Chondrocyte (in vitro differentiated cells): ENCODE measurements at places on chromosomes 1 and 21. TPM values are rescaled to one million over a fixed set of nuclear protein-coding genes. Genes with fewer than 3 reads are reported as not detected.

The KCNA2 gene
- total RNA-seq: 0.12 to 0.33 TPM (median 0.17 TPM) in 3 replicates

The PACC1 gene
- 7.6 to 11.2 TPM (median 9.7 TPM) in 3 replicates for total RNA-seq

The NID1 gene
- 73.0 to 102 TPM (median 99.1 TPM) in 3 replicates for total RNA-seq

- no peak for DNase-seq
These were observed 44.6 kb upstream of the CNN3 start for GRCh38 chr1:94971491-94971924.

DNA sequence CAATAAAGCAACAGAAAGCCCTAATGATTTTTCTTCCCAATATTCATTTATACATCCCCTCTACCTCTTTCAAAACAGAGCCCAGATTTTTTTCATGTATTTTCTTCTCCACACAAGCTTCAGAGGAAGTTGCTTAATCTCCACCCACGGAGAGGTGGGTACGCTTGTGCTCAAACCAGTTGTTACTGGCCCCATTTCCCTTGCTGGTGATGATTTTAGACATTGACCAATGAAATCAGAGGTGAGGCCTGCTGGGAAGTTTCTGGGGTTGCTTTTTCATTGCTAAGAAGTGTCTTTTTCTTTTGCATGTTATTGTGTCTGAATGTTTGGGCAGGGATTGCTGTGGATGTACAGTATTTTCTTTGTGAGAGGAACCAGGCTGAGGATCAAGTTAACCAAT lies 448.1 kb upstream of the B3GALT2 start:
- DNase-seq: no peak

GRCh38 chr1:51953079-51953478 lies 37.4 kb downstream of the RAB3B start:
- no peak for DNase-seq

DNA sequence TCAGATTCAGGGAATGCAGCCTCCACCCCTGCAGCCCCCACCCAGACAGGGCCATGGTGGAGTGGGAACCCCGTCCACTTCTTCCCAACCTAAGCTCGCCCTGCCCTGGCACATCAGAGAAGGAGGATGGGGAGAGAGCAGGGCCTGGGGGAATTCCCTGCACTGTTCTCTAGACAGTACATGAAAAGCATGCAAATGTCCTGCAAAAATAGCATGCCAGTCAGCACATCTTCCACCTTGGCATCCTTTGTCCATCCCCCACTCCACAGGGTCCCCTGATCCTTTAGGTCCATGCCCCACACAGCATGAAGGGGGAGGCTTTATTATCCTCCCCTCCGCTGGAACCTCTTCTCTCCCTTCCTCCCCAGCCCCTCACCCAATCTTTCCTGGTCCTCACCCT lies 35.0 kb upstream of the RD3 start:
- no peak for DNase-seq

DNA sequence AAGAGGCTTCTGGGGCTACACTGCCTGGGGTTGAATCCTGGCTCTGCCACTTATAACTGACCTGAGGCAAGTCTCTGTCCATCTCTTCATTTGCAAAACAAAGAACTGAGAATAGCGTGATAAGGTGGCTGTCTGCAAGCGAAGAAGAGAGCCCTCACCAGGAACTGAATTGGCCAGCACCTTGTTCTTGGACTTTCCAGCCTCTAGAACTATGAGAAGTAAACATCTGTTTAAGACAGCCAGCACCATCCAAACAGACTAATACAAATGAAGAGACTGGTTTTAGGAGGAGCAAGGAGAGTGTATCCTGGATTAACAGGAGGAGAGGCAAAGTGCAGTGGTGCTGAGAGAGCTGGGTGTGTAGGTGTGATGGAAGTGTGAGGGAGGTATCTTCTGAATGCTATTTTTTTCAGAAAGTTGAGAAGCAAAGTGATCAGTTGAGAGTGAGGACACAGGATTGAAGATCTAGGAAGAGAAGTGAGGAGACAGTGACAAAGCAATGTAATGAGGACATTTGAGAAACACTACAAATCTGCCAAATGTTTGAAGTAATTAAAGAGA lies 59.3 kb downstream of the CD58 start:
- DNase-seq: no peak

DNA sequence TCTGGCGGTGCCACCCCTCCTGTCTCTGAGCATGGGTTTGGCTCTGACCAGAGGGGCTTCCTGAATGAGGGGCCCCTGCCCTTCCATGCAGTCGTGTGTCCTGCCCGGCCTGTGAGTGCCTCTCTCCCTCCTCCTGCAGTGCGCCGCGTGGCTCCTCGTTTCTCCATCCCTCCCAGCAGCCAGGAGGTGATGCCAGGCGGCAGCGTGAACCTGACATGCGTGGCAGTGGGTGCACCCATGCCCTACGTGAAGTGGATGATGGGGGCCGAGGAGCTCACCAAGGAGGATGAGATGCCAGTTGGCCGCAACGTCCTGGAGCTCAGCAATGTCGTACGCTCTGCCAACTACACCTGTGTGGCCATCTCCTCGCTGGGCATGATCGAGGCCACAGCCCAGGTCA lies 57.9 kb downstream of the PTPRF start:
- DNase-seq: no peak

DNA sequence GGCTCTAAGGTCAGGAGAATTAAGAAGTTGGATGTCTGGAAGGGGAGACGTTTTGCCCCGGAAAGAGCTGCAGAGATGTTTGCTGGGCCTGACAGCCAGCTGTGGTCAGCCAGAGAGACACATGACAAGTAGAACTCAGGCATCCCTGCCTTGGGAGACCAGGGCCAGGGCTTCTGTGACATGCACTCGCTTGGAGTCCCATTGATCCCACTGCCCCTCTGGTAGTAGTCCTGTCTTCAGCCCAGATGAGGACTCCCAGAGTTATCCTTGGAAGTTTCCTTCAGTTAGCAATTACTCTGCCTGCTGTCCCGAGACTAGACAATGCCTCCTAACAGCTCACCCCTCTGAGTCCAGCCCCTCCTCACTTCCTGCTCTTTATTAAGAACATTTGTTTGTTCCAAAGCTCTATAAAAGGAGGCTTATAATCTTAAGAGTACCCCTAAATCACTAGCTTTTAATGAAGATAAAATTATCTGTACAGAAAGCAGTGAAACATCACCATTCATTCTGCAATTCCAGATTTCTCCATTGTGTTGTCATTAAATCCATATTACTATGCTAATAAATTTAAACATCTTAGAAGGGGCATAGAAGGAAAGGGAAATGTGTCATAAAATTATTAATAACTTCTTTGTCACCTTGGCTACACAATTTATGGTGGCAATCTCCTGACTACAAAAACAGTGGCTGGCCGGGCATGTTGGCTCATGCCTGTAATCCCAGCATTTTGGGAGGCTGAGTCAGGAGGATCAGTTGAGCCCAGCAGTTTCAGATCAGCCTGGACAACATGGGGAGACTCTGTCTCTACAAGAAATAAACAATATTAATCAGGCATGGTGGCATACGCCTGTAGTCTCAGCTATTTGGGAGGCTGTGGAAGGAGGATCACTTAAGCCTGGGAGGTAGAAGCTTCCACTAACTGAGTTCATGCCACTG lies 94.2 kb downstream of the KCNK1 start:
- no peak for DNase-seq

DNA sequence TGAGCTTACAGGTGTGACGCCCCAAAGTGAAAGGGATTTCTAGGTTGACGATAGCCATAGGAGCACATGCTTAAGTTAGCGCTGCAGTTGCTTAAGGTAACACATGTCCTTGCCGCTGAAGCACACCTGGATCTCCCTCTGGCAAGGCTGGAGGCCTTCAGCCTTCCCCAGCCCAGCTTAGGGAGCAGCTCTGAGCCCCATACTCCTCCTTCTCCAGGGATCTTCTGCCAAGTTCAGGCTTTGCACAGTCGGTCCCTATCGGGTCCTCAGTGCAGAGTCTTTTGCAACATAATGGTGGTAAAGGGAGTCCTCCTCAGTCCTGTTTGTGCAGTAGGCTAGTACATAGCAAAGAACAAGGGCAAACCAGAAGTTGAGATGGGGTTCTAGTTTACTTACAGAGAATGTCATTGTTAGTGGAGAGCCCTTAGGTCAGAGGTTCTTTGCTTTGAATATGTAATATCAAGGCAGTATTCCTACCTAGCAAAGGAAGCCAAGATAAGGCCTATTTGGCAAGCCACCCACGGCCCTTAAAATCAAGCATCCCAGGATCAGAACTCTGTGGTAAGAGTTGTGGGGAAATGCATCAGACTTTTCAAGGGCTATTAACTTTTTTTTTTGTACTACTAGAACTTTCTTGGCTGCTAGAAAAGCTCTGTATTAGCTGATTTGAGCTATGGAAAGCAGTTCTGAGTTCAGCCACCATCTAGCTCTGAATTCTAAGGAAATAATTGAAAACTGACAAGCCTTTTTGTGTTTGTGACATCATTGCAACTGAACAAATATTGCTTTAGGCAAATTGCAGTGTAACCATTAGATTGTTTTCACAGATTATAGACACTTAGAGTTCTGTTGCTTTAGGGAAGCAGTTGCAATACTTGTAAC lies 1.4 kb downstream of the EVA1C start:
- no peak for DNase-seq
